ENCODE measurements at places on chromosomes 1 and 21.

GRCh38 chr1:155889566-155889965 lies 21.6 kb downstream of the RIT1 start:
- DNase-seq, result no peak

DNA sequence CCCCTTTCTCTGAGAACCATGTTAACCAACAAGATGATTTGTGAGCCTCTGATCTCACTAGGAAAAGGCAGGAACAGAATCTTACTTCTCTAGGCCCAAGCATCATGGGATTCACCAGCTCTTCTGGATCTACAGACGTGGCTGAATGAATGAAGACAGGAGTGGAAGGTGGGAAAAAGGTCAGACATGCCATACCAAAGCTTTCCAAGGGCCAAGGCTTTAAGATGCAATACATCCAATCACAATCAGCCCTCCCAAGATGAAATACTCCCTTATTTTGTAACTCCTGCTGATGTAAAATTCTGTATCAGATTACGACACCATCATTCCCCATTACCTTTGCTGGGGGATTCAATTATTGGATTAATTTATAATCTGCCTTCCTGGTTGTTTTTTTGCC lies 80.9 kb downstream of the SSBP3 start:
- DNase-seq, result no peak

GRCh38 chr21:28177124-28177523 lies 815.6 kb downstream of the LTN1 start:
- no peak for DNase-seq

- no peak for DNase-seq
Observed at GRCh38 chr1:161099090-161099802, 1.1 kb downstream of the KLHDC9 start.

DNA sequence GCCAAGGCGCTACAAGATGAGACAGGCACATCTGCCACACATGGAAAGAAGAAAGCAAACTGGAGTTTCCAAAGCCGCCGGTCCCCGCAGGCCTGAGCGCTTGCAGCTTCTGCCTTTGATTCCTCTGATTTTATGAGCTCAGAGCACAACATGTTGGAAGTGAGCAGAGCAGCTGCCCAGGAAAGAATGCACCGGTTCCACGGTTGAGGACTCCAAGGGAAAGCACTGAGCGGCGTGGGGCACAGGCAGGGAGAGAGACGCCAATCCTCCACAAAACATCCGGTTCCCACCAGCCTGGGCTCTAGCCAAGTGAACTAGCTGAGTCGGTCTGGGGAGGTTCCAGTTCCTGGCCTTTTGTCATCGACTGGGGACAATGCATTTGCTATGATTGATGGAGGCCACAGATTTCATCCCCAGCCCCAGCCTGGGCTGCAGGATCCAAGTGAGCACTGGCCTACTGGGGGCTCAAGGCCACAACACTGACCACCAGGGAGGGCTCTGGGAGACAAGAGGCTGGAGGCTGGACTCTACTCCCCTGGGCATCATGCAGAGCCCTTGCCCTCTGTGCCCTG lies 253.1 kb upstream of the IRF2BP2 start:
- DNase-seq, result no peak

DNA sequence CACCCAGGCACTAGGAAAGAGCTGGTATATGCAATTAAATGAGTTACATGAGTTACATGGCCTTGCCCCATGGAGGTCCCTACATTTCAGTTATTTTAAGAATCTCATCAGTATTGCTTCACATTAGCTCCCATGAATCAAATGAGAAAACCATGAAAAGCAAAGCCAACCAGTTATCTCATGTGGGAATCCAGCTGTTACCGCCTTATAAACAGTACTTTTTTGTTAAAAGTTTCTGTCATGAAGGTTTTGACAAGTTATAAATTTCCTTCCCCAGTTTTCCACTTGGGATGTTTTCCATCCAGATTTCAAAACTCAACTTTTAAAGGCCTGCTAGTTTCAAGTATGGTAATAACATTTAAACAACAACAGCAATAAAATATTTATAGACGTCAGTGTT lies 544.8 kb downstream of the NUF2 start:
- DNase-seq, result no peak

Data from memory B cell (primary cell).